ENCODE measurements at places on chromosomes 13 and 19. TPM values are rescaled to one million over a fixed set of nuclear protein-coding genes. Genes with fewer than 3 reads are reported as not detected.
A peak's percentile ranks its signal among the peaks of the same experiment; 100 is the strongest.

The ATXN8OS gene
- 0.29 TPM for polyA plus RNA-seq

DNA sequence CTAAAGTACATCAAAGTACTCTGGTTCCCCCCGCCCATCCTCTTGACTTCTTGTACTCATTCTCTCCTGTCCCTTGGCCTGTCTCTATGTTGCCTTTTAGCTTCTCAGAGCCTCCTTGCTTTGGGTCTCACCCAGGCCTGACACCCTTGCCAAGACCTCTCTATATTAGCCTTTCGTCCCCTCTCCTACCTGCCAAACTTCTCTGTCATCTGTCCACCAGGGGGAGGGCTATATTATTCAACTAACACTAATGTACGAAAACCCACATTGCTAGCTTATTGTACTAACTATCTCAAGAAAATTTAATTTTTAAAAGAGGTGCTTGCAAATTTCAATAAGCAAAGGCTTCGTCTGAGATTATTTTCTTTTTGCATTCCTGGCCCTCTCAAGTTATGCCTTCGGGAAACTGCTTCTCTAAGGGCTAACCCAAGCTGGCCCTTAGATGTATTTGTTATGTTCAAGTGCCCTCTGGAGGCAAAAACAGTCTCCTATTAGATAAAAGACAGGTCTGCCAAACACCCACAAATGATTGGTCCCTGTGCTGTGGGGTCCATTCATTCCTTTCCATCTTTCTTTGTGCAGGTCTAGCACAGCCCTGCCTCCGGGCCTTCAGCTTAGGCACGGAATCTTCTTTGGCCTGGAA is 6.3 kb upstream of the MRPS31 start:
- peak; percentile 31 for DNase-seq

DNA sequence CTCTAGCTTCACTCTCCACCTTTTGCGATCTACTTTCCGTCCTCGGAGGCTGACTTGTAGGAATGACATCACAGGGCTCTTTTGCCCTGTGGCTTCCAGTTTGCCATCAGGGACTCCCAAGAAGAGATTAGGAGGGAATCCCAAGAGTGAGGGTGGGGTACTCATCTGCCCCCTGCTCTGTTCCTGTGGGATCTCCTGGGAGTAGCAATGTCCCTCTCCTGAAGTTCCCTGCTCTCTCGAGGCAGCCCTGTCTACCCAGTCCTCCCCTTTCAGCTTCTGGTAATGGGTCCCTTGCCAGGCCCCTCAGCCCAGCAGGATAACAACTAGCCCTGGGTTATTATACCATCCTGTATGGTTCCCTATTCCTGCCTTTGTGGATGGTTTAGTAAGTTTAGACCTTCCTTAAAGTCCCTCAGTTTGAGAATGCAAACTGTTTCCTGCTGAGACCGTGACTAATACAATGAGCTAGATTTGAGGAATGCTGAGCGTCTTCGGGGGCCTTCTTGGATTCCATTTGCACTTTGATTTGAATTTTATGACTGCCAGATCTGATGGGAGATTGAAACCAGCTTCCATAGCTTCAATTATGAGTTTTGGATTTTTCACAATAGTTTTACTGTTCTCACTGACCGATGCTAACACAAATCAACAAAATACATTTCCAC is 73.7 kb upstream of the IPO5 start:
- no peak for DNase-seq

The CNFN gene
- polyA plus RNA-seq: 0.63 TPM

The ZNF865 gene
- 10.0 TPM for polyA plus RNA-seq

GRCh38 chr13:64912141-64912540 is 2318.0 kb downstream of the PCDH9 start:
- no peak for DNase-seq

The CYSLTR2 gene
- 0.36 TPM for polyA plus RNA-seq

The UHRF1 gene
- polyA plus RNA-seq: 23.6 TPM

The UQCRFS1 gene
- 18.9 TPM for polyA plus RNA-seq

The CGB2 gene
- not detected for polyA plus RNA-seq

- DNase-seq: no peak
Measured at GRCh38 chr13:59701261-59701660, 462.5 kb downstream of the DIAPH3 start.

DNA sequence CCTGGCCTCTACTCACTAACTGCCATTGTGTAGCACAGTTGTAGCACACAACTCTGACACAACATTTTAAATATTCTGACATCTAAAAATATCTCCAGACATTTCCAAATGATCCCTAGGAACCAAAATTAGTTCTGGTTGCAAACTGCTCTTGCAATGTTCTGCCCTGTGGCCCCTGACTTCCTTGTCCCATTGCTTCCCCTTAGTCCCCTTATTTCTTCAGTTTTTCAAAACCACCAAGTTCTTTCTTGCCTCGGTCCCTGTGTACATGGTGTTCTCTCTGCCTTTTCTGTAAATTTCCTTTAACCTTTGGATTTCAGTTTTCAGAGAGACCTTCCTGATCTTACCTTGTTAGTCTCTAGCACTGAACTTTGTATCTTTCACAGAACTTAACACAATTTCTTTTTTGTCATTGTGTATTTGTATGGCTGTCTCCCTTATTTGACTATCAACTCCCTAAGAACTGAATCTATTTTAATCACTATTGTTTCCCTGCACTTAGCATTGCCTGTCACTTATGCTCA is 87.6 kb upstream of the MLNR start:
- no peak for DNase-seq

The TNFSF13B gene
- 7.6 TPM for polyA plus RNA-seq

GRCh38 chr13:98110749-98111148 is 32.1 kb upstream of the FARP1 start:
- no peak for DNase-seq

DNA sequence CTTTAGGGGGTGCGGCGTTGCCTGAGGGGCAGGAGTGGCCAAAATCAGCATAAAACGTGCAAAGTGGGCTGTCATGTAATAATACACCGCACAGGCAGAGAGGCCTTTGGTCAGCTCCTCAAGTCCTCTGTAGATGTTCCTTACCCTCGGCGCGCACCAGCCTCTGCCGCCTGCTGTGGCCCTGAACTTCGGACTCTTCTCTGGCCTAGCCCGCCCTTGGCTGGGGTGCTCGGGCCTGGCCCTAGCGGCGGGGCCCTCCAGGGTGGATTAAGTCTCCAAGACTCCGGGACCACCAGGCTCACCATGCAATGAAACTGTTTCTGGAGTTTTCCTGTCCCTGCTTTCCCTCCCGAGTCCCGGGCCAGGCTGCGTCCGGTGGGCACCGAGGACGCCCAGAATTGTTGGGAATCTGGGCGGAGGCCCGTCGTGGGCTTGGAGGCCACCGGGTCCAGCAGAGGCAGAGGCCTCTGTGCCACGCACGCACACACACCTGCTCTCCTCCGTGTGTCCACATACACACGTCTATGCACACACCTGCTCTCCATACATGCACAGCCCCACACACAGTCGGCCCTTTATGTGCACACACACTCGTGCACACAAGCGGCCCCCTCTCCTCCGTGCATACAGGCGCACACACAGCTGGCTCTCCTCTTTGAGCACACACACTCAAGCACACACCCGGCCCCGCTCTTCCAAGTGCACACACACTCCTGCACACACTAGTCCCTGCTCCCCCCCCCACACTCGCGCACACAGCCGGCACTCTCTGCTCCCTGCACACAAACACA is 1.5 kb upstream of the TFDP1 start:
- DNase-seq: no peak

The CELF5 gene
- polyA plus RNA-seq: 1.3 TPM

GRCh38 chr19:10660346-10660745 is 6.2 kb downstream of the ILF3 start:
- no peak for DNase-seq
